IMR-90 (cell line): ENCODE measurements at places on chromosomes 4 and X. TPM values are rescaled to one million over a fixed set of nuclear protein-coding genes. Genes with fewer than 3 reads are reported as not detected.
A peak's percentile ranks its signal among the peaks of the same experiment; 100 is the strongest.

- DNase-seq = no peak
Observed at GRCh38 chr4:138291431-138291830, 49.3 kb upstream of the SLC7A11 start.

DNA sequence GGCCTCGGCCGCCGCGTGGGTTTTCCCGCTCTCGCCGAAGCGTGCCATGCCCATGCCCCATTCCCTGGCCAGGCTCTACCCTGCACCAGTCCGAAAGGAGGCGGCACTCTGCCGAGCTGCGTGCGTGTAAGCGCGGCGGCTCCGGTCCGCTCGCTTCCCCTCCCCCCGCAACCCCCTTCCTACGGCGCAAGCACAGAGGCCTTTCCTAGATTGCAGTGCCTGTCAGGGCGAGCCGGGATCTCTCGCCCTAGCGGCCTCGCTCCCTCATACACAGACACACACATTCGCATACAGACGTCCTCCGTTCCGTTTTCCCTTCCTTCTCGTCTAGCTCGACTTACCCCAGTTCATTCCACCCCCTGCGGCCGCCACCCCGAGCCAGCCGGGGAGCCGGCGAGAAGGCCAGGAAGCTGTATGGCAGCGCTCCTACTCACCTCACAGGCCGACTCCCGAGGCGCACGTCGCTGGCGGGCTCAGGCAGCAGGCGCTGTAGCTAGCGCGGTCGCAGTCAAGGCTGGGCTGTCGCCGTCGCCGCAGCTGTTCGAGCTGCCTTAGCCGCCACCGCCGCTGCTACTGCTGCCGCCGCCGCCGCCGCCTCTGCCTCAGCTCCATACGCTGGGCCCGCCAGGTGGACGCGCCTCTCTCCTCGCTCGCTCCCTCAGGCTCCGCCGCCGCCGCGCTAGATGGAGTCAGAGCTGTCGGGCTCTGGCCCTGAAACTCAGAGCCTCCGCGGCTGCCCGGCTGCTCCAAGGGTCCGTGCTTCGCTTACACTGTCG, 615 bp downstream of the NEXMIF start:
- no peak for DNase-seq

USP38 gene
- total RNA-seq = 16.4 and 17.0 TPM in 2 replicates

- DNase-seq = no peak
Observed at GRCh38 chr4:88144048-88144447, 14.4 kb downstream of the ABCG2 start.

GRCh38 chr4:112910109-112910736, 139.2 kb upstream of the ANK2 start:
- DNase-seq = peak; percentile 13

PNMA6A gene
- total RNA-seq = 0.18 and 0.28 TPM in 2 replicates

SNCA gene
- 0.36 and 0.56 TPM in 2 replicates for total RNA-seq

SULT1E1 gene
- not detected in 2 replicates for total RNA-seq

GRCh38 chrX:276581-277201, 4.5 kb upstream of the PLCXD1 start:
- peak; percentile 76 for DNase-seq

ADH1A gene
- total RNA-seq = not detected in 2 replicates

- no peak for DNase-seq
Observed at GRCh38 chrX:27987862-27988646, 6.8 kb upstream of the DCAF8L1 start.

DNA sequence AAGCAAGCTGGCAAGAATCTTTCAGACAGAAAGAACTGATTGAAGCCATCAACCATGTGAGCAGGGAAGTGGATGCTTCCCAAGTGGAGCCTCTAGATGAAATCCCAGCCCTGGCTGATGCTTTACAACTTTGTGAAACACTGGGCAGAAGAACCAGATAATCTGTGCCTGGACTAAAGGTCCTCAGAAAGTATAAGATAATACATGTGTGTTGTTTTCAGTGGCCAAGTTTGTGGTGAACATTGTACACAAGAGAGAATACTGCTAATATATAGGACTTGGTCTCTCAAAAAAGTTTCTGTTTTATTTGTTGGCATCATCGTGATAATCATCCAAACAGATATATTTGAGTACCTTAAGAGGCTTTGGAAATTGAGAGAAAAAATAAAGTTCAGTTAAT, 1367.8 kb upstream of the IGFBP7 start:
- no peak for DNase-seq

CXorf66 gene
- not detected in 2 replicates for total RNA-seq

LRIT3 gene
- not detected in 2 replicates for total RNA-seq

DNA sequence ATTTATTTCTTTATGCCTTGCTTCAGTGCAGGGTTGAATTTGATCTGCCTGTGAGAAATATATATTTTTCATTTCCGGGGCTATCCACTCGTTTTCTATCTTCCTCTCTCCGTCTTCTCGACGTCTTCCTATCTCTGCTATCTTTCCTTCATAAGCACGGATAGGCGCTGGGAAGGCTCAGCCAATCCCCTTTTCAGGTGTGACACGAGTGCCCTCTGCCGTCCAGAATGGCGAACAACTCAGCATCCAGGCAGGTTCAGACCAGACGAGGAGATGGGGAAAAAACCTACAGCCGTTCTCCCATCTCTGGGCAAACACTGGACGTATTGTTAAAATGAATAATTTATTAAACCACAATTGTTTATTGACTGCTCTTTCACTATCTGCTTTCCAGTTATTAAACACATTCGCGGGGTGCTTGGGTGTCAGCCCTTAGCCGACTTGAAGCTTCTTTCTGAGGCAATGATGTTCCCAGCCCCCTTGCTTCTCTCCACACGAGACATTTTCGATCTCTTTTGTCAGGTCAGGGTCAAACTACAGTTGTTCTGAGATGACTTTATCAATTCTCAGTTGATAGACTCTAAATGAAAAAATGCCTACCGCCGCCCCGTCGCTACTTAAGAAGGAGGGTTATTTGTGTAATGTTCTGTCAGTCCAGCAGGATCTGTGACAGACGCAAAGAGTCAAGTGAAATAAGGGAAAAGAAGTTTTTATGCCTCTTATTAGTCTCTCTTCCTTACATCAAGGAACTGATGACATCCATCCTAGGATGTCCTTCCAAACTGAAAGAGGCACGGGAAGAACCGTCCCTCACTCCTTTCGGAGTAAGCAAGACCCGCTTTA, 96.3 kb upstream of the NOCT start:
- peak; percentile 82 for DNase-seq

- DNase-seq = no peak
Observed at GRCh38 chrX:124229374-124229773, 103.1 kb upstream of the TEX13D start.

- DNase-seq = no peak
Observed at GRCh38 chrX:25019707-25020390, 4.1 kb upstream of the ARX start.

GRCh38 chr4:36283912-36284465, 2.6 kb downstream of the DTHD1 start:
- no peak for DNase-seq
